NT2/D1 (cell line): ENCODE measurements at places on chromosomes 3 and 15.
A peak's percentile ranks its signal among the peaks of the same experiment; 100 is the strongest.

DNA sequence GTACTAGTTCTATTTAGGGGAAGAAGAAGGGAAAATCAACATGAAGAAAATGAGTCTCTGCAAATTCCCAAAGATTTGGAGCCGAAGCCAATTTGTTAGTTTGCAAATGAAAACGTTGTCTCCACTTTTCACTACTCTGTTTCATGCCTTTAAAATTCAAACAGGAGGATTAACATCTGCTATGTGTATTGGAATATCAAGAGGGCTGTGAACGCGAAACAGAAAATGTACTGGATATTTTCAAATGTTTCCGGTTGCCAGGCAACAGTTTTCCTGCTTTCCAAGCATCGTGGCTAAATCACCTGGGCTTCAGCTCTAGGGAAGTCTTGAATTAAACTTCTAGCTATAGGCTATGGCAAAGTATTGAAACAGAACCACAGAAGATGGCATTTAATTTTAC is 172.8 kb downstream of the KCNMB2 start:
- DNase-seq, result peak; percentile 11

GRCh38 chr15:89783111-89783860 is 7.2 kb downstream of the MESP2 start:
- DNase-seq, result peak; percentile 67

- DNase-seq, result no peak
These were observed 87.5 kb downstream of the FAM43A start for GRCh38 chr3:194773216-194773615.

DNA sequence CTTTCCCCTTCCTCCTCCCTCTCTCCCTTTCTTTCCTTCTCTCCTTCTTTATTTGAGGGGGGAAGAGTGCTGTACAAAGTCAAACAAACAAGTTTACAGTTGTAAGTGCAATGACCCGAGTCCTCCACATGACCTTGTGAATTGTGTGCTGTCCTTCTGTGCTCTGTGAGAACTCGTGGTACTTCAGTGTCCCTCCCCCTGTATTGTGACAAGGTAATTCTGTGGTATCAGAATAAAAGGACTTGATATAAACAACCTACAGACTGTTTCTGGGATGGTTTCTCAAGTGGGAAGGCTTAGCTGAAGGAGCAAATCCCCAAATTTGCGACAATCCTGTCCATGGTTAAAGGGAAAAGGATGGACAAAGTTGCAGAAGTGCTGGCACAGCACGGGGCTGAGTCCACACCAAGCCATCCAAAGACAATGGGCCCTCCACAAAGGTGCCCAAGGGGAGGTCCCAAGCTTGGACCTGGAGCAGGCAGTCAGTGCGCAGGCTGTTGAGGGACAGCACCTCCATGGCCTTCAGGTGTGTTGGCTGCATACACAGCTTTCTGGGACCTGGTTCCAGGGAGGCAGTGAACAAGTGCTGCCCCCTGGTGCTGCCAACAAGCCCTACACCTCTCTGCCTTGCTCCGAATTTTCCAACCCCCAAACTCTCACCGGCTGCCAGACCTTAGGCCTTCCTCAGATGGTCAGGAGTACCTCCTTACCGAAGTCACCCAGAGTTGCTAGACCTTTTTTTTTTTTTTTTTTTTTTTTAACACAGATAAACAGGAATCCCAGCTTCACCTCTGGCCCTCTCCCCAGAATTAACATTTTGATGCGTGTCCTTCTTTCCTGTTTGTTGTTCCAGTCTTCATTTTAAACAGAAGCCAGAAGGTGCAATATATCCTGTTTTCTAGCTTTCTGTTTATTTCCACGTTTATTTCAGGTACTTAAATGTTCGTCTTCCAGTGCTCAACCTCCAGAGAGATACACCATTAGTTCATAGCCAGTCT is 2.6 kb upstream of the APEH start:
- DNase-seq, result peak; percentile 84

DNA sequence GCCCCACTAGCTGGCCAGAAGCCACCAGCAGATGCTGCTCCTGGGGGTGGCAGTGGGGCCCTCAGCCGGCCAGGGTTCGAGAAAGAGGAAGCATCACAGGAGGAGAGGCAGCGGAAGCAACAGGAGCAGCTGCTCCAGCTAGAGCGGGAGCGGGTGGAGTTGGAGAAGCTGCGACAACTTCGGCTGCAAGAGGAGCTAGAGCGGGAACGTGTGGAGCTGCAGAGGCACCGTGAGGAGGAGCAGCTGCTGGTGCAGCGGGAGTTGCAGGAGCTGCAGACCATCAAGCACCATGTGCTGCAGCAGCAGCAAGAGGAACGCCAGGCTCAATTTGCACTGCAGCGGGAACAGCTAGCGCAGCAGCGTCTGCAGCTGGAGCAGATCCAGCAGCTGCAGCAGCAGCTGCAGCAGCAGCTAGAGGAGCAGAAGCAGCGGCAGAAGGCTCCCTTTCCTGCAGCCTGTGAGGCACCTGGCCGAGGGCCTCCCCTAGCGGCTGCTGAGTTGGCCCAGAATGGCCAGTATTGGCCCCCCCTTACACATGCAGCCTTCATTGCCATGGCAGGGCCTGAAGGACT is 17.5 kb upstream of the APEH start:
- DNase-seq, result no peak
